ENCODE measurements at places on chromosomes 13 and 19. TPM values are rescaled to one million over a fixed set of nuclear protein-coding genes. Genes with fewer than 3 reads are reported as not detected.

HCN2 gene
- not detected for total RNA-seq

VSTM1 gene
- total RNA-seq, result not detected

WASF3 gene
- 45.6 TPM for total RNA-seq

PRR22 gene
- total RNA-seq, result 0.66 TPM

KLK4 gene
- total RNA-seq, result not detected

FSD1 gene
- not detected for total RNA-seq

GRIN2D gene
- 0.44 TPM for total RNA-seq

NDUFA3 gene
- 9.5 TPM for total RNA-seq

ZNF681 gene
- total RNA-seq, result 1.1 TPM

ZNF527 gene
- 6.3 TPM for total RNA-seq

UNC13A gene
- not detected for total RNA-seq

SBK2 gene
- not detected for total RNA-seq

ZNF560 gene
- not detected for total RNA-seq

CTU1 gene
- total RNA-seq, result 8.5 TPM

HNRNPA1L2 gene
- 6.2 TPM for total RNA-seq

CGB3 gene
- total RNA-seq, result not detected

RASGRP4 gene
- total RNA-seq, result 13.1 TPM

OR7C1 gene
- not detected for total RNA-seq

KLK14 gene
- total RNA-seq, result not detected

CGB8 gene
- not detected for total RNA-seq

IGFL1 gene
- total RNA-seq, result not detected

PRODH2 gene
- total RNA-seq, result not detected

RAB3A gene
- not detected for total RNA-seq

ZNF773 gene
- 6.5 TPM for total RNA-seq

CNN1 gene
- total RNA-seq, result 4.5 TPM

ARHGAP33 gene
- total RNA-seq, result 0.33 TPM

CKM gene
- total RNA-seq, result not detected

CSNK1G2 gene
- 25.3 TPM for total RNA-seq

DIRAS1 gene
- total RNA-seq, result 0.85 TPM

BEST2 gene
- total RNA-seq, result not detected

CATSPERD gene
- total RNA-seq, result not detected

ADGRE3 gene
- not detected for total RNA-seq

C3 gene
- 465 TPM for total RNA-seq

MYBPC2 gene
- total RNA-seq, result not detected

ZSCAN5A gene
- 6.4 TPM for total RNA-seq

MEIS3 gene
- 3.8 TPM for total RNA-seq

ZNF723 gene
- not detected for total RNA-seq

KASH5 gene
- not detected for total RNA-seq

HIPK4 gene
- total RNA-seq, result not detected

OXGR1 gene
- 0.22 TPM for total RNA-seq

HS6ST3 gene
- total RNA-seq, result 1.1 TPM

IGFL4 gene
- total RNA-seq, result not detected

RHPN2 gene
- total RNA-seq, result 0.75 TPM

TTYH1 gene
- not detected for total RNA-seq

CYP4F8 gene
- not detected for total RNA-seq

ICAM4 gene
- total RNA-seq, result not detected

LILRB5 gene
- total RNA-seq, result 62.3 TPM

SLC10A2 gene
- total RNA-seq, result not detected

NEK3 gene
- 25.3 TPM for total RNA-seq

PRR20A gene
- total RNA-seq, result not detected

ZNF536 gene
- not detected for total RNA-seq

TUBA3C gene
- total RNA-seq, result not detected

GNG7 gene
- total RNA-seq, result 0.16 TPM

TMPRSS9 gene
- not detected for total RNA-seq

ICAM3 gene
- total RNA-seq, result 9.9 TPM

All from subcutaneous adipose tissue (tissue), 4 donors.